Stimulated activated CD4-positive, alpha-beta T cell treated with anti-CD3 and anti-CD28 coated beads, Interleukin-1b, Interleukin-23, amount 100 ng/mL, for 1 hour (primary cell): ENCODE measurements at places on chromosomes 5 and 9.
A peak's percentile ranks its signal among the peaks of the same experiment; 100 is the strongest.

- DNase-seq = no peak
These were observed 2.7 kb downstream of the EEIG1 start for GRCh38 chr9:127977884-127978647.

DNA sequence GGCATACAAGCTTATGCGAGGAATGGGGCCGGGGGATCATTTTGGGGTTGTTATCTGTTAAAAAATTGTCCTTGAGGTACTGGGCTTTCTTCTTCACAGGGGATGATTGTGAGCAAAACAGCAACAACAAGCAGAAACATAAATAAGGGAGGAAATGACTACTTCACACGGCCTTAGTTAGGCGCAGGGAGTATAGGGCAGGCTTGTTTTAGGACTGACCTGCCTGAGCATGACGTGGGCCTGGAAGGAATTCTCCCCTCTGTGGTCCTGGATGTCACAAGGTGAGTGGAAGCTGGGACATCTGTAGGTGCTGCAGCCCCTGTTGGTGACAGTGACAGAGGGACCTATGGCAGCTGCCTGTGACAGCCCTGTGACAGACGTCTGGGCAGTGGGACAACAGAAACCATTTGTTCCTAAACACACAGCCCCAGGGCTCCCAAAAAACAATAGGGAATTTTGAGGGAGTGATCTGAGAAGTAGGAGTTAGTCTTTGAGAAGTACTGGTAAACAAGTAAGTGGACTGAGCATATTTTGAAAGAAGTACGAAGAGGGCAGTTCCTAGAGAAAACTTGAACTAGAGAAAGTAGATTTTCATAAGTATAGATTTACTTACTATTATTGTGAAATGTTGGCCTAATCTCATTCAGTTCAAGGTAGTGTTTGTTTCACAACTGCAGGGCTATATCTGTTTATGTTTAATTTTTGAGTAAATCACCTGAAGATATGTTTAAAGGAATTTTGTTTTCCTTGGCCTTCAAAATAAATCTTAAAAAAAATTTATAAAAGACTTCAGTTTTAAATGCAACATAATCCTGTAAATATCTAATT, 113.1 kb downstream of the KDM4C start:
- DNase-seq = no peak

- DNase-seq = peak; percentile 33
These were observed 52.8 kb downstream of the IRF1 start for GRCh38 chr5:132437604-132438266.

DNA sequence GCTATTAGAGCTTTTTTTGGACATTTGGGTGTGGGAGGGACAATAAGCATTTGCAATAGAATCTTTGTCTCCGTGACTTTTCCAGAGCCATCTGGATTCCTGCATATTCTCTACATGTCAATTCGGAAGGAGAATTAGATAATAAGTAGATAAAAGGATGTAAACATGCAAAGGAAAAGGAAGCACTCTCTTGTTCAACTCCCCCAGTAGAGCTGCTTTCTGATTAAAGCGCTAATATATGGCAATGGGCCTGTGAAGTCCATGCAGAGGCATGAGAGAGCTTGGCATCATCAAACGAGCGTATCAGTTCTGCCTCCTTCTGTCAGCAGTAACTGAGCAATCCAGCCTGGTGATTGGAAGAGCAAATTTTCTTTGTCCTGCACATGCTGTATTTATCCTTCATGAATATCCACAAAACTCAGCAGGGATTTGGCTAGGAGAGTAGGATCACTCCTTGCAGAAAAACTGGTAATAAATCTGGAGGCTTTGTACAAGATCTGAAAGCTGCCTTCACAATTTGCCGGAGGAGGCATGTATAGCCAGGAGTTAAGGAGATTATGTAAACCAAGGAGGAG, 1752.9 kb downstream of the MAT2B start:
- DNase-seq = no peak
